ENCODE measurements at places on chromosomes 6 and 20. TPM values are rescaled to one million over a fixed set of nuclear protein-coding genes. Genes with fewer than 3 reads are reported as not detected.

Gene OR12D3
- not detected for total RNA-seq

Gene ECT2L
- total RNA-seq = 0.13 TPM

Gene RNF182
- not detected for total RNA-seq

Gene NOTCH4
- total RNA-seq = 4.7 TPM

Gene ZNFX1
- 45.0 TPM for total RNA-seq
